ENCODE measurements at places on chromosomes 2 and 18.

- no peak for DNase-seq
Observed at GRCh38 chr2:126912201-126912600, 13.5 kb downstream of the TEX51 start.

DNA sequence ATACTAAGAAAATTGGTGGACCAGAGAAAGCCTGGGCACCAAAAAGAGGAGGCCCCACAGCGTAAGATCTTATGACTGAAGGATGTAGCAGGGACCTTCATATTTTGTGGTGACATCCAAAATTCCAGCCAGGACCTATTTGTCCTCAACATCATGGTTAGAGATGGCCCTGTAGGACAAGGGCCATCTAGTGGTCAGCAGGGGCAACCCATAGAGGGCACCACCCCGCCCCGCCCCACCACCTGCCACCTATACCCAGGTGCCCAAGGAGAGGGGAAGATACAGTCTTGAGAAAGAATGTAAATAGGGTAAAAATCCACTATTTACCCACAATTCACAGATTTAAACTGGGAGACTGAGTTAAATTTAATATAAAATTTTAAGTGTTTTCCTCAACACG is 59.6 kb upstream of the TMEM163 start:
- no peak for DNase-seq

- no peak for DNase-seq
Observed at GRCh38 chr2:192016265-192016664, 169.4 kb upstream of the CAVIN2 start.

GRCh38 chr2:67268797-67269196 is 128.3 kb upstream of the ETAA1 start:
- DNase-seq = no peak

- no peak for DNase-seq
Observed at GRCh38 chr2:167706800-167707199, 540.6 kb downstream of the STK39 start.

- DNase-seq = no peak
Observed at GRCh38 chr2:109378682-109379081, 235.1 kb downstream of the SEPTIN10 start.

- DNase-seq = no peak
Observed at GRCh38 chr2:109324861-109325260, 195.9 kb downstream of the SH3RF3 start.

Measured in GM10248 (cell line).